ENCODE measurements at places on chromosomes 5 and 9.

DNA sequence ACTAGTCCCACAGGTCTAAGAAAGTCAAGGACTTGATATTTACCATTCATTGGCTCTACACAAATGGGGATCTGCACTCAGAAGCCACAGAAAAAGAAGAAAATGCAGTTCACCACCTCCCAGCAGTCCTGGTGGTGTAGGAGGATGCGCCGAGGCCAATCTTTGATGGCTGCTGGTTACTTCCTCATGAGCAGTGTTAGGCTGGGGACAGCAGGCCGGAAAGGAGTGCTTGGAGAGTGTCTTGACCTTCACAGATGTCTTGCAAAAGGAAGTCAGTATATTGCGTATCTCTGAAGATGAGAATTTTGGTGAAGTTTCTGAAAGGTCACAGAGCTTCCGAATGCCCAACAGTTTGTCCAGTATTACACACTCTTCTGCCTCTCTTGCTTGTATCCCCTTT lies 597.0 kb downstream of the EBF1 start:
- no peak for DNase-seq

GRCh38 chr5:157657516-157657915 lies 5.3 kb upstream of the SOX30 start:
- no peak for DNase-seq

DNA sequence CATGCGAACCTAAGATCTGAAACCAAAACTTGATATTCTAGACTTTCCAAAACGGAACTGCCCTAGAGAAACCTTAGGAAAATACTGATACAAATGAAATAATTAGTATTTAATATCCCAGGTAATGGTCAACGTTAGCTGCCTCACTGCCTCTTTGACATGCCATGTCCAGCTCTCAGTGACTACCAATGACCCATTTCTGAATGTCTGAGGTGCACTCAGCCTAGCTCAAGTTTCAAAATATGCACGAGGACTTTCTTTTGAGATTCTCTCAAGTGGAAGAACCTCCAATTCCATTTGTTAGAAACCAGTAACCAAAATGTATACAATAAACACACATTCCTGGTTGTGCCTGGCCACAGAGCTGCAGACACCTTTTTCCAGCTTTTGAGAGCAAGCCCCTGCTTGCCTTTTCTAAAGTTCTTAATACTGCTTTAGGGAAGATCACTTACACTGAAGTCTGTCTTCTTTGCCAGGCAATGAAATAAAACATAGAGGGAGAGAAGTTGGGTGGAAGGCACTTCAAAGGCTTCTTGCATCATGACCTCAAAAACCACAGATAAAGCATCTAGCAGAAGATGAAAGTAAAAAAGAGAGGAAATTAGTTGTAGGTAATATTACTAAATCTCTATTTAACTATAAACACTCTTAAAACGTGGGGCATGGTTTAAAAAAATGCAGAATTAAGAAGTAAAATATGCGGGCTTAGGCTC lies 87.9 kb downstream of the MRPS27 start:
- DNase-seq = no peak

DNA sequence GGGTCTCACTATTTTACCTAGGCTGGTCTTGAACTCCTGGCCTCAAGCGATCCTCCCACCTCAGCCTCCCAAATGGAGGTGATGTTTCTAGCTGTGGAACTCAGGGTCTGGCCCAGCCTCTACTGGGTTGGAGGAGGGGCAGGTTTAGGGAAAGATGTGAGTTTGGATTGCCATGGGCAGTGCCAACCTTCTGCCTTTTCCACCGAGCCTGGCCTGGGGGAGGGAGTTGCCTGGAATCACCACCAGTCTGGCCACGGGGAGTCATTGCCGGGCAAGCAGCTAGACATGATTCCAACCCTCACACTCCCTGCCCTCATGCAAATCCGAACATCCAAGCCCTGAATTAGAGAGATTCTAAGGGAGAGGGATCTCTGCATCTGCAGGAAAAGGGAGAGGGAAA lies 21.0 kb upstream of the VDAC1 start:
- DNase-seq = no peak

DNA sequence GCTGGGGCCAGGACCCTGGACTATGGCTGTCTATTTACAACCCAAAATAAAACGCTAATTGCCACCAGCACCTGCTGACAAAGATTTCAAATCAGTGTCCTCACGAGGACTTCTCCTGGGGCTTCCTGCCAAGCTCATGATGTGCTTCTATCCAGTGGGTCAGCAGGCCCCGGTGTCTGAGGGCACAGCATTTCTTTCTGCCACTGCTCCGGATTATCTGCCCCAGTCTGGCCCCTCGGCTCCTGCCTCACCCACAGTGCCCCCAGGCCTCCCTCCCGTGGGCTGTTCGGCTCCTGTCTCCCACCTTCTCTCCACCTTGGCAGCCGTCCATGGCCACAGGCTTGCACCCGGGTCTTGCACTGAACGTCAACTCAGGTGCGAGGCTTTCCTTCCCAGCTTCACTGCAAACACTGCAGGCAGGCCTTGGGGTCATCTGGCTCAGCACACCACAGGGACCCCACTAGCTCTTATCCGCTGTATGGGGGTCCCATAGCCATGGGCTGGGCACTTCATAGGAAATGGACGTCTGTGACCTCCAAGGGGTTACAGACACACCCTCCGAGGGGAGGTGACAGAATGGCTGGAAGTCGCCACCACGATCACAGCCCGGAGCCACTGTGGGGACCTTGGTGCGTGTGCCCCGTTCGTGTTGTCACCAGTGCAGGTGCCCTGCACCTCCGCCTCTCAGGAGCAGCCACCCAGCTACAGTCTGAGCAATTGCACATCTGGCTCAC lies 43.8 kb upstream of the FCN1 start:
- DNase-seq = no peak

GRCh38 chr5:116303810-116304209 lies 219.0 kb downstream of the COMMD10 start:
- DNase-seq = no peak

All from stimulated activated CD8-positive, alpha-beta memory T cell treated with anti-CD3 and anti-CD28 coated beads, Interleukin-4, amount 100 ng/mL, for 4 hours (primary cell).